ENCODE measurements at places on chromosomes 6 and 20.

DNA sequence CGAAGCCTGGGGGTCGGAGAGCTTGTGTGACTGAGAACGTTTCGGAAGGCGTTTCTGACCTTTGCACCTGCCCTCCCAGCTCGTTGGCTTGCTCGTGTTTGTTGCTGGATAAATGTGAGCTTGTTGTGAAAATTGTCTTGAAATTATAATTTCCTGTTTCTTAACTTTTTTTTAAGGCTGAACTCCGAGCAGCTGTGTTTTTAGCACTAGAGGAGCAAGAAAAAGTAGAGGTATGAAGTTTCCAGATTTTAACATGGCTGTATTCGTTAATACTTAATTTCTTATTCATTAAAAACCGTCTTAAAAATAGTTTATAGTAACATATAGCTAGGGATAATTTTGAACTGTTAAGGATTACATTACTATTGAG lies 672 bp downstream of the CEP43 start:
- DNase-seq, result no peak

DNA sequence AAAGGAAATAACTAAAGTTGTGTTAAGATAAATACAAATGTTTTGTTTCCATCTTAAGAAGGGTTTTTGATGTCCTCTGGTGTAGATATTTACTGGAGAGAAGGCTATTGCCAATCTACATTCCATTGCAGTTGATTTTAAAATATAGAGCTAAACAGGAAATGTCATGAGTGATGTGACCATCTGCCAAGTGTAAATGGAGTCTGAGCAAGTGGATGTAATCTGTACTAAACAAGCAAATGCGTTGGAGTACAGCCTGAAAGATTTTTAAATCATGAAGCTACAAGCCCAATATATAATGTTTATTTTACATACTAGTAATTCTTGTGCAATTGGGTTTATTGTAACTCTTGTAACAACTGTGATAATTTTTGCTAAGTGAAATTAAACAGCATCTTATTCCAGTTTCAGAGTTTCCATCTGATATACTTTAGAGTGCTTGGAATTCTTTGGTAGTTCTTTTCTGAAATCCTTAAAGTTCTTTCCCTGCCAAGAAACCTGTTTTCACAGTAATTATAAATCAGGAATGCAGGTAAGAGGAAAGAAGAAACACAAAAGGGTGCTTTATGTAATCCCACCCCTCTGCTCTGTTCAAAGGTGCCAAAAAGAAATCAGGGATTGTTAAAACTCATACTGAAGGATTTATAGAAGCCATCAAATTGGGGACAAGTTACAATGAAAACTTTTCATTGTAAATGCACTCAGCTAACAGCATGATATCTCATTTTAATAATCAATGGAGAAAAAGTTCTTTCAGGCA lies 47.2 kb upstream of the FLRT3 start:
- no peak for DNase-seq

GRCh38 chr6:155364844-155365437 lies 50.7 kb upstream of the TFB1M start:
- DNase-seq, result no peak

DNA sequence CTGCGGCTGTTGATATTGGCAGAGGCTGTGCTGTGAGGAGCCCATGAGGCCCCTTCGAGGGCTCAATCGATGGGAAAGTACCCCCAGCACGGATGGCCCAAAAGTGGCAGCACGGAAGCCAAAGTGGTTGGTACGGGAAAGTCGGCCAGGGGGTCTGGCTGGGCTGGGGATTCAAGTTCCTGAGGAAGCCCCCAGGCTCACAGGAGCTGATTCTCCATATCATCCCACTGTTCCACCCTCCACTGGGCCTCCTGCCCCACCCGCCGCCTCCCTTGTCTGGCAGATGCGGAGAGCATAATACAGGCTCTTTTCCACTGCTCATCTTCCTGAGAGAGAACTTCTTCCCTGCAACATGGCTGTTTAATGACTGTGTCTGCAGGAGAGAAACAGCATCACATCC lies 217.8 kb upstream of the CST7 start:
- no peak for DNase-seq

GRCh38 chr6:137286916-137287315 lies 67.7 kb upstream of the IFNGR1 start:
- no peak for DNase-seq

DNA sequence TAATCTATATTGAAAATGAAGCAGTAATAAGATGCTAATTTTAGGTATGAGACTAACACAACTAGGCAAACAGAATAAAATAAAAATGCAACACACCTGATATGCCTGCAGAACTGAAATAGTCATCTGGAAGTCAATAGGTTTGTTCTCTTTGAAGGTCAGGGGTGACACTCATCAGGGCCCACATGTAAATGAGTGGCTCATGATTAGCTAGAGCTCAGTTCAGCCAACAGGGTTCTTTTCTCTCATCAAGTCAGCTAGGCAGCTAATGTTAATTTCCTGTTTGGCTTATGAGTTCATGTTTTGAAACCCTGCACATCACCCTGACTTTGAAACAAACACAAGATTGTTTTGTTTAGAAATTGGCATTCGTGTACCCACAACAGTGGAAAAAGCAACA lies 23.8 kb downstream of the SMLR1 start:
- no peak for DNase-seq

GRCh38 chr6:137792160-137793033 lies 74.7 kb upstream of the TNFAIP3 start:
- DNase-seq, result no peak

GRCh38 chr6:73085443-73085871 lies 139.8 kb downstream of the KHDC1L start:
- DNase-seq, result no peak

DNA sequence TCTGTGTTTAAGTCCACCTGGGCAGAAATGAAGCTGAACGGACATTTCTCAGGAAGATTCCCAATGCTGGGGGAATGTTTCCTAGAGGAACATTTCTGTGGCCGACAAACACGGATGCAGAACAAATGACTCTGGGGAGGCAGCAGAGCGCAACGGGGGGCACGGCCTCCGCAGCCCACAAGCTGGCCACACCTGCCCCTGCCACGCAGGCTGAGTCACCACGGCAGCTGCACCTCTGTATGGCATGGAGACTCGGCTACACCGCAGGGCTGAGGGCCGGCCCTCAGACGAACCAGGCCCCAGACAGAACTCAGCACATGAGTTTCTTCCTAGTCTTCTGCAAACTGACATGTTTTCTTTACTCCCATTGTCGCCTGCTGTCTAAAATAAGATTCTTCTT lies 10.0 kb upstream of the PRR18 start:
- no peak for DNase-seq

Data from NK-92 treated with Interleukin-12 subunit alpha and Interleukin-12 subunit beta, amount 100 ng/mL, for 24 hours (cell line).